ENCODE measurements at places on chromosomes 11 and 22.

GRCh38 chr22:42645938-42646568 is 3.1 kb downstream of the CYB5R3 start:
- no peak for DNase-seq

GRCh38 chr22:23521441-23522113 is 58.5 kb downstream of the IGLL1 start:
- peak; percentile 89 for DNase-seq

DNA sequence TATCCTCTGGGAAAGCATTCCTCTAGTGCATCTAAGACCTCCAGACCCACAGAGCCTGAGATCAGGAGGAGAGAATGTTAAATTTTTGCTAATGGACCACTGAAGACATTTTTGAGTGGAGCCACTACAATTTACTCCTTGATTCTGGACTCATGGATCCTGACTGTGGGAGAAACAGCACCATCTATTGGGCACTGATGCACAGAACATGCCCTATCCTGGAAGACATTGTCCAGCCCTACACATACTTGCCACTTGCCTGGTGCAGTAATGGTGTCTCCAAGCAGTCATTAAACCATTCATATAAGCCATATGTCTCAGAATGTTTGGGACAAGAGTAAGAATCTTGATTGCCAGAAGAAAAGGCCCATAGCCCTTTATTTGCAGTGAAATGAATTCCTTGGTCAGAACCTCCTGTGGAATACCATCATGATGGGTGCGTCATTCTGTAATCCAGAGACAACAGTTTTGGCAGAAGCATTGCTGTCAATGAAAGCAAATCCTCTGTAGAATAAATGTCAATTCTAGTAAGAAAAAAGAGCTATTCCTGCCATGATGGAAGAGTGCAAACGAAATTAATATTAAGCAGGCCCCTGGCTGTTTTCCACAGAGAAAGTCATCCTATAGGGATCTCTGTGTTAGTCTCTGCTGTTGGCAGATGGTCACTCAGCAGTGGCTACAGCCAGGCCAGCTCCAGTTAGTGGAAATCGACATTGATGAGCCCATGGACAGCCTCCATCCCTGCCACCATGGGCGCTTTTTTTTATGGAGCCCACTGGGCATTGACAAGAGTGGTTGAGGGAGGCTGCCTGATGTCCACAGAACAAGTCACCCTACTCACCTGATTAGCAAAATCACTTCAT is 43.5 kb downstream of the GGTLC2 start:
- peak; percentile 78 for DNase-seq

GRCh38 chr22:47395481-47395880 is 633.0 kb downstream of the TBC1D22A start:
- no peak for DNase-seq

DNA sequence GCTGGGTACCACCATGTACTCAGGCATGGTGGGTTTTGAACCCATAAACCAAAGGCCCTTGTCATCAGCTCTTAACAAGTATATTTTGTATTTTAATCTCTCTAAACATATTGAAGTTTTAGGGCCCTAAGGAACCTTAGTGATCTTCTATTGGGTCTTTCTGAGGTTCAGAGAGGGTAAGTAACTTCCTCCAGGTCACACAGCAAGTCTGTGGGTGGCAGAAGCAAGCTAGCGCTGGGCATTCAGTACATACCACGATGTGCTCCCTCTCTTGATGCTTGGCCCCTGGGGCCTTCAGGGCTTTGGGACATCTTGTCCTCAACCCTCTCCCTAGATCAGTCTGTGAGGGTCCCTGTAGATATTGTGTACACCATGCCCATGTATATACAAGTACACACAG is 12.7 kb downstream of the RASD2 start:
- no peak for DNase-seq

DNA sequence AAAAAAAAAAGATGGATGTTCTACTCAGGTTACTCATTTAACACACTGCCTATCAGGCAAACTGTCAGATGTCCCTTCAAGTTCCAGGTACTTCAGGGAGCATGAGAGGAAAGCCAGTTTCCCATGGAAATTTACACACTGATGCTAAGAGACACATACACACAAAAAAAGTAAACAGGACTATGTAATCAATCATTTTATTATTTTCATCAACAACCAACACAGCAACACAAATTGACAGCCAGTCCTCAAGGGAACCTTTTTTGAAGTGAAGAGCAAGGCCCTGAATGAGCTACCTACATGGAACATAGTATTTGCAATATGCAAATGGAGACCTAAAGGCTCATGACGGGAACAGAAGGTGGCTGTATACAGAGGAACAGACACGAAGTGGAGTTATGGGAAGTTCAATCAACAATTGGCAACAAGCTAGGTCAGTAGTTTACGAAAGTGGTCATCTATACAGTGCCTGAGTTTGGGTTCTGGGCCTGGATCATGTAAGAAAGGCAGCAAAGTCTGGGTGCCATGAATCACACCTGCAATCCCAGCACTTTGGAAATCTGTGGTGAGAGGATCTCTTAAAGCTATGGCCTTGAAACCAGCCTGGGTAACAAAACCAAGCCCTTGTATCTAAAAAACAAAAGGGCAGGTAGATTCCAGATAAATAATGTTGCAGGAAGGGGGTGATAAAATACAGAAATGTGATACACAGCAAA is 12.6 kb upstream of the WDR74 start:
- DNase-seq: peak; percentile 69

- no peak for DNase-seq
Measured at GRCh38 chr11:128772814-128773213, 78.9 kb downstream of the FLI1 start.

DNA sequence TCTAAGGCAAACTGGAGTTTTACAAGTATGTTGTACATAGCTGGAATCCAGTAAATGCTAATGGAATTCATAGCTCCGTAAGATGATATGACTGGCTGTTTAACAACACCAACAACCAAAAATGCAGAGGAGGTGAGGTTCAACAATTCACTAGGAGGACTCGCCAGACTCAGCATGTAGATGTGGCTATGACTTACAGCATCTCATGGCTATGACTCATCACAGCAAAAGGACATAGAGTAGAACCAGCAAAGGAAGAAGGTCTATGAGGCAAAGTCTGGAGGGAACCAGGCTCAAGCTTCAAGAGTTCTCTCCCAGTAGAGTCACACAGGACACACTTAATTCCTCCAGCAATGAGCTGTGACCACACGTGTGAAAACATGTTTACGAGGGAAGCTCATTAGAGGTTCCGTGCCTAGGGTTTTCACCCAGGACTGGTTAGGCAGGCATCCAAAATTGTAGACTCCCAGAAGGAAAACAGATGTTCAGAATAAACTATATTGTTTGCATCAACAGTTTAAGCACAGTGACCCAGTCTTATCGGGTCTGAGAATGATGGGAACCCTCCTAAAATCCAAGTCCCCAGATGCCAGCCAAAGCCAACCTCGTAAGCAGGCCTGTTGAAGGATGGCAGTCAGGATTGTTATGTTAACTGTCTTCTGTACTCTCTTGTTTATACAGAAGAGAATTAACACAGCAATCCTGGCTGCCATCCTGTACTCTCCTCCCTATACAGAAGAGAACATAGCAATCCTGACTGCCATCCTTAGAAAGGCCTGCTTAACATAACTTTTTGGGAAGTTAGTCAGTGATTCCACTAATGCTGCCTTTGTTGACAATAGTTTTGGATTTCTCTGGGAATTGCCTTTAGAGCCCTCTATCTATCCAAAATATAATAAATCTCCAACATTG is 116.6 kb downstream of the LARGE1 start:
- no peak for DNase-seq

DNA sequence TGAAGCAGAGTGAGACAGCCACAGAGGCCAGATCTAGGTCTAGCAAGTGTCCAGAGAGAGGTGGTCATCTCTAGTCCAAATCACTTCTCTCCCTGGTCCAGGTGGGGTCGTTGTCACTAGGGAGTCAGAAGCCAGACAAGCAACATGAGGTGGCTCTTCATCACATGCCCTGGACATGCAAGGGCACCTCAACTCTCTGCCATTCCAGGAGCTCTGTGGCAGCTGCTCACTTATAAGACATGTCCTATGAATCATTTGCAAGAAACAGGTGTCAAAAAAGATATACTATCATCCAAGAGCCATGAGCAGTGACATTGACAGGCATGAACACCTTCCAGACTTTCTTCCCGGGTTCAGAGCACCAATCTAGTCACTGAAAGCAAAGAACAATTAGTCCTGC is 130.8 kb downstream of the GALNT18 start:
- no peak for DNase-seq

DNA sequence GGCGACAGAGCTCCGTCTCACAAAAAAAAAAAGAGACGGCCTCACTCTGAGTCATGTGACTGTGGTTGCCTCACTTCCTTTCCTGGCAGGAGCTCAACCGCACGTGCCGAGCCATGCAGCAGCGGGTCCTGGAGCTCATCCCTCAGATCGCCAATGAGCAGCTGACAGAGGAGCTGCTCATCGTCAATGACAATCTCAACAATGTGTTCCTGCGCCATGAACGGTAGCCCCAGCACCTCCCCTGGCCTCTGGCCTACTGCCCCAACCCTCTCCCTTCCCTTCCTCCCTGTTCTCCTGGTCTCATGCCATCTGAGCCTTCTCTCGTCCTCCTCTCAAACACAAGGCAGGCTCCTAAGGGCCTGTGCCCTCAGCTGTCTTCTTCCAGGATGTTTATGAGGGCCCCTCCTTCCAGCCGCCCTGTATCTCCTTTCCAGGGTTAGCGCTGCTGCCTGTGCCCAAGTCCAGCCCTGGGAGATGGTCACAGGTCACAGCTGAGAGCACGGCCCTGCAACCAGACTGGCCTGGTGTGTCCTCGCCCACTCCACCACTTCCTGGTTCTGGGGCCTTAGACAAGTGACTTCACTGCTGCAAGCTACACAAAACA is 30.7 kb downstream of the TOM1 start:
- DNase-seq: peak; percentile 70

- DNase-seq: no peak
Measured at GRCh38 chr22:45930324-45930723, 46.6 kb downstream of the WNT7B start.

- no peak for DNase-seq
Measured at GRCh38 chr11:122703541-122704272, 48.2 kb downstream of the UBASH3B start.

DNA sequence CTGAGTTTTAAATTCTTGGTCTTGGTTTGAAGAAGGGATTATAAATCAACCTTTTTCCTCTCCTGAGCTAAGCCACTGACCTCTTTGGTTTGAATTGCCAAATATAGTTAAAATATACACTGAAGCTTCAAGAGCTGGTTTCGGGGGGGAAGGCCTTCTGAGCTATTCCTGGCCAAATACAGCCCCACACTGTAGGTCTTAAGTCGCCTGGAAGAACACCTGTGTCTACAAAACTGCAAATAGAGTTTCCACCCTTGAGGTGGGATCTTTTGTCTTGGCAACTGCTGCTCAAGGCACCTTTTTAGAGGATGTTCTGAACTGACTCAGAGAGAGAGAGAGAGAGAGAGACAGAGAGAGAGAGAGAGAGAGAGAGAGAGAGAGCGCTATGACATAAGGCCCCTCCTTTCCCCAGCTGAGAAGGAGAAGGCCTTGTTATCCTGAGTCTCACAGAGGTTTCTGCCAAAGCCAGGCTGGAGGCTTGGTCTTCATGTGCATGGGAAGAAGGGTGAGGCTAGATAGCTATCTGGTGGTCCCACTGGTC is 5.5 kb downstream of the ADM start:
- no peak for DNase-seq

- no peak for DNase-seq
Measured at GRCh38 chr11:119602745-119603373, 126.1 kb downstream of the NECTIN1 start.

DNA sequence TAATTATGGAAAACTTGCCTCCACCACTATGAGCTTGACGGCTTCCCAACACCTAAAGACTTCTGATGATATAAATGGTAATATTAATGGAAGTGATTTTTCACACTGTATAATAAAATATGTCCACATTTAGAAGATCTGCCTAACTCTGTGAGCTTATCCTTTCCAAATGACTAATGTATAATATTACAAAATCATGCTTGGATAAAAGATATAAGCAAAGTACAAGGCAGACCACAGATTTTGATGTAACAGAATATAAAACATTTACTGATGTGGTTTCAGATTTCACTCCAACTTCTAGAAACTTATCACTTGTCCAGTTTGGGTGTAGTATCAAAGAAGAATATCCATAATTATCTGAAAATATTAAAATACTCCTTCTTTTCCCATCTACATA is 36.9 kb downstream of the GALNT18 start:
- no peak for DNase-seq

- DNase-seq: no peak
Measured at GRCh38 chr11:10658621-10659338, 34.8 kb downstream of the IRAG1 start.

DNA sequence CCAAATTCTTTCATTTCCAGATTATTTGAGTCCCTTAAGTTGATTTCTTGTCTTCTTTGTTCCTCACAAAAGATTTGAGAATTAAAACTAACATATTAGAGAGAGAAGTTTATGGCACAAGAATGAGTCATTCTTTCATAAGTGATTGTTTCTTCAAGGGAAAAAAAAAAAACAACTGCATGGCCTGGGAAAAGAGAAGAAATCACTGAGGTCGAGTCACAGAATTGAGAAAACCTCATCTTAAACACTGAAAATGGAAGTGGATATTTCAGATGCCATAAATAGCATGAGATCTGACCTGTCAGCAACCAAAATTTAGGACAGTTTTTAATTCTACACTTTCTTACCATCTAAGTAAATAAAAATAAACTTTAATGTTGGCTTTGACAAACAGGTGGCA is 87.2 kb downstream of the CWF19L2 start:
- no peak for DNase-seq

DNA sequence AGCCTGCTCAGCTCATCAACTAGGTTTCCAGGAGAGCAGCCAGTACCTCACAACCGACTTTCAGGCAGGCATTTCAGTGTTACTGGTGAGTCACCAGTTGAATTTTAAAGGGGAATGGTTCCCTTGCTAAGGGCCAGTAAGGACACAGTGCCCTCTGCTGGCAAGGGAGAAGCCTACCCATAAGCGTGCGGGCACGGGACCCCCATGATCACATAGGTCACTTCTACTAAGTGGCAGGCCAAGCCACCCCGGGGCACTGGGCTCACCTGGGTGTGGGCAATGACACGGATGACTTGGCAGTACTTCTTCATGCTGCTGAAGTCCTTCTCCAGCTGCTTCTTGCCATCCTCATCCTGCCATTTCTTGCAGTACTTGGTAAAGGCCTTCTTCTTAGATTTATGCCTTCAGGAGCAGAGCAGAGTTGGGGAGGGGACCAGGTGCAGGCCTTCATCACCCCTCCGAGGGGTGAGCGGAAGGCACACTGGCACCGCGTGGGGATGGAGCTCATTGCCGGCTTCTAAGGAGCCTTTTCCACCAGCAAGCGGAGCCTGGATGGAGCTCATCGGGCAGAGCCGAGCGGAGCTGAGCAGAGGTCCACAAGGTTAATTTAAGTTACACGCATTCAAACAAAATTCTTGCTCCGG is 2.9 kb downstream of the RPL3 start:
- peak; percentile 81 for DNase-seq

GRCh38 chr11:100354736-100355135 is 332.4 kb upstream of the ARHGAP42 start:
- DNase-seq: no peak

DNA sequence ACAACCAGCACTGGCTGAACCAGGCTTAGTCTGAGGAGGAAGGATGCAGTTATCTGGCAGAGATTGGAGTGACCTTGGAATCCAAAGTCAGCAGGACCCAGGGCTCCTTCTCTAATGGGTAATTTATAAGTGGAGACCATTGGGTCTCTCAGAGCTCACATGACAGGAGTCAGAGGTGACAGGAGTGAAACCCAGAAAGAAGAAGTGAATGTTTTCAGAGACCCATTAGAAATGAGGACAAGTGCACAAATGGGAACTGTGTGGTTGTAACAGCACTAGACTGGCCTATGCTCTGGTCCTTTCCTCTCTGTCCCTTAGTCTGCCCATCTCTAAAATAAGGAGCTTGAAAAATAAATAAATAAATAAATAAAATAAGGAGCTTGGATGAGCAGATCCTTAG is 107.4 kb downstream of the SERGEF start:
- DNase-seq: peak; percentile 68
